ENCODE measurements at places on chromosomes 5 and 9. TPM values are rescaled to one million over a fixed set of nuclear protein-coding genes. Genes with fewer than 3 reads are reported as not detected.

- no peak for DNase-seq
Observed at GRCh38 chr5:78041805-78042204, 252.7 kb downstream of the AP3B1 start.

DNA sequence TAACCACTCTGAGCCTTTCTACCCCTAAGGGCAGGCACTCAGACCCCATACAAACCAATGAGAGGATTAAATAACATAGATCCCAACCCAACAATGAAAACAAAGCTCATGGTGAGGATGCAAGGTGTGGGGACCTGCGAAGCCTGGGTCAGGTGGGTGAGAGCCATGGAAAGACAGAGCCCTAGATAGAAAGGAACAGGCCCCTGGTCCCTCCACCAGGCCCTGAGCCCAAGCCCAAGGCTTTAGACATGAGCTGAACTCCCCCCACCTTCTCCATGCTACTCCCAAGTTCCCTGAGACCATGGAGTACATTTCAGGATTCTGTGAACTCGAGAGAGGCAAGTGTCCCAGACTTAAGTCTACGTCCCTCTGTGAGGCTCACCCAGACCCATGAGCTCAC, 106.5 kb downstream of the SAXO1 start:
- DNase-seq: no peak

- no peak for DNase-seq
Observed at GRCh38 chr5:63025679-63026078, 447.1 kb downstream of the LRRC70 start.

GRCh38 chr5:141951332-141951781, 6.6 kb downstream of the PCDH12 start:
- DNase-seq: peak; percentile 91

GRCh38 chr5:92561411-92561959, 1019.5 kb downstream of the NR2F1-AS1 start:
- no peak for DNase-seq

- peak; percentile 45 for DNase-seq
Observed at GRCh38 chr9:93089481-93089991, 6.5 kb upstream of the CARD19 start.

PHF2 gene
- total RNA-seq: 17.7 TPM

DNA sequence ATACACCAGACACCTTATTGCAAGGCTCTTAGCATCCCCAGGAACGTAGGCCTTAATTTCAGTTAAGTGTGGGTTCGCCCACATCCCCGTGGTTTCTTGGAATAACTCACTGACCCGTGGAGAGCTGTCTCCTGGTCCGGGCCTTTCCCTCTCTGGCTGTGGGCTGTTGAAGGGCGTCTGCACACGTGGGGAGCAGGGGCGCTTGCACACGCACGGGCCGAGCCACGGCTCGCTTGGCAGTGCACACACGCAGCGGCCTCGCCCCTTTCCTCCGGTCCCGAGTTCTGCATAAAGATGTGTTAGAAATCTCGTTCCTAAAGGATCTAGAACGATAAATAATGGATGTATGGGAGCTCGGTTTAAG, 141.9 kb downstream of the PBX3 start:
- DNase-seq: peak; percentile 65

- DNase-seq: no peak
Observed at GRCh38 chr5:78768781-78769380, 120.3 kb upstream of the LHFPL2 start.

LRRC19 gene
- not detected for total RNA-seq

WDR38 gene
- total RNA-seq: not detected

- DNase-seq: peak; percentile 85
Observed at GRCh38 chr9:121861501-121862180, 210.2 kb downstream of the DAB2IP start.

C5orf46 gene
- total RNA-seq: not detected

- no peak for DNase-seq
Observed at GRCh38 chr5:133925269-133925668, 43.2 kb downstream of the C5orf15 start.

DNA sequence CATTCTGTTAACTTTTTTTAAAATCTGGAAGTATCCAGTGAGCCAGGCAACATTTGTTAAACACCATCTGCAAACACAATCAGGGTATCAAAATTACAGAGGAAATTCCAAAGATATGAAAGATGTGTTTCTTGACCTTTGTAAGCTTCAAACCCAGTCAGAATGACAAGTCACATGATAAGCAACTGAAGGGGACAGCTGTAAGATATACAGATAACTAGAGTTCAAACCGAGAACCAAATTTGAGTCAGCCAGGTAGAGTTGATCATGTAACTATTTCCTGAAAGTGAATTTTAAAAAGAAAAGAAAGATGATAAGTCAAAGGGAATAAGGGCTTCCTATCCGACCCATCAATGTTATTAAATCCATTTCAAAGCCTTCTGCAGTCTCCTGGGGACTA, 196.2 kb downstream of the DEPDC1B start:
- DNase-seq: no peak

GRCh38 chr5:6849316-6850105, 136.3 kb downstream of the TENT4A start:
- DNase-seq: peak; percentile 4

DNA sequence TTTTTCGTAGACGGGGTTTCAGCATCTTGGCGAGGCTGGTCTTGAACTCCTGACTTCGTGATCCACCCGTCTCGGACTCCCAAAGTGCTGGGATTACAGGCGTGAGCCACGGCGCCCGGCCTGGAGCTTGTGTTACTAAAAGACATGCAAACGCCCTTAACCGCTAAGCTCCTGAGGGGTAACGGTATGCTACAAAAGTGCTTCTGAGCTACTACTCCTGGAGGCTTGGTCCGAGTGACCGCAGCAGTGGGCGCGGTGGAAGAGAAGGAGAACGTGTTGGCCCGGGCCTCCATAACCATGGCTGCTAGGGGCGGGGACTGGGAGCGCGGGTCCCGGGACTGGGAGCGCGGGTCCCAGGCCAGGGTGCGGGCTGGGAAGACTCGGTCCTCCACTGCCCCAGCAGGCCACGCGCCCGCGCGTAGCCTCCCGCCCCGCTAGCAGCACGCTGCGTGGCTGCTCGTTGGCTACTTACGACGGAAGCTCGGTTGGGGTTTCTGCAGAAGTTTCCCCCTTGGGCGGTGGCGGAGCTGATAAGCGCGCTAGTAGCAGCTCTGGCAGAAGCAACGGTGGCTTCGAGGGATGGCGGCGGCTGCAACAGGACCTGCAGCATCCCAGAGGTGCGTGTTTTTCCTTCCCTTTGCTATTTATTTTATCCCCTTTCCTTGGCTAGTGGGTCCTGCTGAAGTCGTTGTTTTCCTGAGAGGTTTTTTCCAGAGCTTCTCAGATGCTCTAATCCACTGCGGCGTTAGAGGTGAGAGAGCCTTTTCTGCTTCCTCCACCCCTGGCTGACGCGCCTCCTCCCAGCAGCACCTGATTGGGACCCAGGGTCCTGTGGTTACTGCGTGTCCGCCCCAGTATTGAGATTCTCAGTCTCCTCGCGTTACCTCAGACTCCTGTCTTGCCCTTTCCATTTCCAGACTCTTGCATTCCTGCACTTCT, 69.2 kb upstream of the CCDC180 start:
- peak; percentile 91 for DNase-seq

- DNase-seq: no peak
Observed at GRCh38 chr5:15620501-15620900, 120.5 kb downstream of the FBXL7 start.

DNA sequence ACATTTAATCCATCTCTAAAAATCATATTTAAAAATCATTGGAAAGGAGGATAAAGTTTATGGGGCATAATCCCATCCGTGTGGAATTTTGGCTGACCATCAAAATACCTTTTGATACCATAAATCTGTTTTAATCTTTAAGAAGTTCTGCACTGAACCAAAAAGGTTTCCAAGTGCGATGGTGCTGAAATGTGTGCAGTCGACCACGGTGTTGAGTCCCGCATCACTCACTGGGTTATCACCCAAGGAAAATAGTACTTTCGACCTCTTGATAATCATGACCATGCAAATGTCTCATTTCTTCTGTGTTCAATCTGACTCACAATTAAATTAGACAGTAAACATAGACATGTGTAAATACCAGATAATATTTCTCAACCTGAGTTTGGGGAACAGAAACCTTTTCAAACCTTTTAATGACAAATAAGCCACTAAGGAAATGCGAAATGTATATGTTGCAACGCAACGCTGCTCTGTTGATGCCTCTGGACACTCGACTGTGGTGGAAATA, 62.0 kb upstream of the CDH6 start:
- no peak for DNase-seq

GRCh38 chr5:171978016-171978415, 28.4 kb downstream of the FBXW11 start:
- no peak for DNase-seq

DNA sequence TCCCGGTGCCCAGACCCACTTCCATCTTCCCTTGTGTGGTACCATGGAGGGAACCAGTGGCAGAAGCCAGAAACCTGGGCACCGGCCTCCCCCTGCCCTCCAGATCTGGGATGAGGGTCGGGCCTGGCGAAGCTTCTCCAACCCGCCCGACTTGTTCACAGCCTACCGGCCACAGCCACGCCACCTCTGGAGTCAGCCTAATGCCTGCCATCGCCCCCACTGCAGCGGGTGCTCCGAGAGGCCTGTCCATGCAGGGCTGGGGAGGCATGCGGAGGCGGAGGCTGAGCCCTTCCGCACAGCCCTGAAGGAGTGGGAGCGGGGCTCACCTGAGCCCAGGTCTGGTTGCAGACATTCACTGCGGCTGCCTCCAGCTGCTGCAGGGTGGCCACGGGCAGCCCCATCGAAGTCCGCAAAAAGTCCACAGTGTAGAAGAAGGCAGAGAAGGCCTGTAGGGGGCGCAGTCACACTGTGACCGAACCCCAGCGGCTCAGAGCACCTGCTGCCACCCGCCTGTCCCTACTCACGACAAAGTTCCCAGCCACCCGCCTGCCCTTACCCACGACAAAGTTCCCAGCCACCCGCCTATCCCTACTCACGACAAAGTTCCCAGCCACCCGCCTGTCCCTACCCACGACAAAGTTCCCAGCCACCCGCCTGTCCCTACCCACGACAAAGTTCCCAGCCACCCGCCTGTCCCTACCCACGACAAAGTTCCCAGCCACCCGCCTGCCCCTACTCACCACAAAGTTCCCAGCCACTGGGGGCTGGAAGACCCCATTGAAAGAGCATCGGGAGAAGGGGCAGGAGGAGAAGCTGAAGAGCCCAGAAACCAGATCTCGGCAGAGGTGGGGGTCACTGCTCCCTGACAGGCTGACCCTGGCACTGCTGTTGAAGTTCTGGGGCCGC, 3.8 kb upstream of the NPDC1 start:
- DNase-seq: peak; percentile 90

DNA sequence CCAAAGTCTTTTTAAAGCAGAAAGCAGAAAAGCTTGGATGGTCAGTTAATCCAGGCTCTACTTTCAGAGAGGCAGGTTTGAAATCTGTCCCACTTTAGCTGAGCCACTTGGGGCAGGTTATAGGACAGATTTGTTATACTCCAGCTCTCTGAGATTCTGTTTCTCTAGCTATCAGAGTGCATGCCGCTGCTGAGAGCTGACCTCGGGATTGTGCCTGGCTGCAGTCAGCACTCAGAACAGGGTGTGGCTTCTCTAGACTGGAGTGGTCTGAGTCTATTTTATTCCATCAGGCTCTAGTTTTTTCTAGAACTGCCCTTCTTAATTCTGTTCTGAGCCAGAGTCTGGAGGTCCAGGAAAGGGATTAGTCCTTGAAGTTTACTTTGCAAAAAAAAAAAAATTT, 67.7 kb downstream of the NDFIP1 start:
- DNase-seq: no peak

DNA sequence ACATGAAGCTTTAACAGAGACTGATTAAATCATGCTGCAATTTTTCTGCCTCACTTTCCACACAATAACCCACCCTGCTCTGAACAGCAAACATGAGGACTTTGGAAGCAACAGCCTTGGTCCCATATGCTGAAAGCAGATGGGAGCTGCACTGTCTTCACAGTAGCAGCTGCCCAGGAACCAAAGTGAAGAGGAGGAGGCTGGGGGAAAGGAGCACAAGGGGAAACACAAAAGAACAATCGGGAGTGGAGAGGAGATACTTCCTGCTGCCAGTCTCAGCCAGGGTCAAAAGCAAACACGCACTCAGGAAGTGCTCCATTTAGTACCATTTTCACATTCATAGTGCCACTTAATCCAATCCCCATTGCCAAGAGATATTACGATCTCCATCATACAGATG, 183.3 kb upstream of the PUM3 start:
- DNase-seq: no peak

GRCh38 chr5:51606921-51607320, 223.7 kb downstream of the ISL1 start:
- DNase-seq: no peak

DNA sequence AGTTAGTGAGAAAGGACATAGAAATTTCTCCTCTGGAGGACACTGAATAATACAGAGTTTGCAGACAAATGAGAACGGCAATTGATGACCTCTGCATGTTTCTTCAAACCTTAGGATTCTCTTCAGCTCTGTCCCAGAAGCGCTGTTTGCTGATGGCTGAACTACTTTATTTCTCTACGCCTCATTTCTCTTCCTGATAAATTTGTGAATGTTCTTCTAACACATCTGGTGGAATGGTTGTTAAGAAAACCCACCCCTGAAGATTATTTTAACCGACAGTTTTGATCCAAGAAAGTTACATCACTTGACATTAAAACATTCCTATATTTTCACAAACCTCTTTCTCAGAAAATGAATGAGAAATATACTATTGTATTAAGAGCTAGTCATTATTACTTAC, 1150.6 kb downstream of the DTWD2 start:
- DNase-seq: no peak

- peak; percentile 56 for DNase-seq
Observed at GRCh38 chr5:4142842-4143241, 547.2 kb downstream of the IRX1 start.

PCDHGC3 gene
- total RNA-seq: 28.1 TPM

PCDHB12 gene
- total RNA-seq: 5.0 TPM

PCDHA2 gene
- total RNA-seq: 2.5 TPM

ZNF622 gene
- 24.9 TPM for total RNA-seq

LRRC70 gene
- total RNA-seq: 2.6 TPM

DNA sequence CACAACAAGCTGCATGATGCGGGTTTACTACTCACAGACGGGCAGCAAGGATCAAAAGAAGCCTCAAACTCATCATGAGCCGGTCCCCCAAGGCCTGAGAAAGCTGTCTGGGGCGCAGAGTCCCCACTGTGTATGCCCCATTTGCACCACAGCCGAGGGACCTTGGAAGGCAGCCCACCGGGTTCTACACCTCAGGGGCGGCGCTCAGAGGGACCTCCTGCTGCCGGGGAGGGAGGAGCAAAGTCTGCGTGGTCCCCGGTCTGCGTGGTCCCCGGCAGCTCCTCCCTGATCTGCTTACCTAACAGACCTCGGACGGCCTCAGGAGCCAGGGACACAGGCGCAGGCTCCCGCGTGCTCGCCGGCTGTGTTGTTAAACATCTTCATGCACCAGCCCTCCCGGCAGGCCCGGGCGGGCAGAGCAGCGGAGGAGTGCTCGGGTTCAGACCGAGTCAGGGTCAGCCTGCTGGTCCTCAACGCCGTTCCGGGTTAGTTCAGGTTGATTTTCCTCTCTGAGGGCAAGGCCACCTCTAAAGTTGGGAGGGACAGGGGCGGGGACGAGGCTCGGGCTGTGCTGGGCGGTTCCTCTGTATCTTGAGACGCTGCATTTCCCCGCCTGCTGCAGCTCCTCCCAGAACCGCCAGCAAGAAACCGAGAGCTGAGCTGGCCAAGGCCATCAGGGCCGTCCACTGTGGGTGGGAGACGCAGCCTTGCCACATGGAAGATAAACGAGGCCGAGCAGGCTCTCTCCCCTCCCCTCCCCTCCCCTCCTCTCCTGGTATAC, 74.6 kb downstream of the MRPL36 start:
- peak; percentile 89 for DNase-seq

GRCh38 chr9:18208166-18209059, 265.5 kb upstream of the ADAMTSL1 start:
- peak; percentile 90 for DNase-seq

KIF4B gene
- 0.18 TPM for total RNA-seq

Measured in endodermal cell (in vitro differentiated cells).